ENCODE measurements at places on chromosomes 3 and 15. TPM values are rescaled to one million over a fixed set of nuclear protein-coding genes. Genes with fewer than 3 reads are reported as not detected.

- no peak for DNase-seq
Measured at GRCh38 chr3:111968319-111969054, 10.3 kb upstream of the ABHD10 start.

- no peak for DNase-seq
Measured at GRCh38 chr3:10330319-10330718, 9.4 kb upstream of the SEC13 start.

DNA sequence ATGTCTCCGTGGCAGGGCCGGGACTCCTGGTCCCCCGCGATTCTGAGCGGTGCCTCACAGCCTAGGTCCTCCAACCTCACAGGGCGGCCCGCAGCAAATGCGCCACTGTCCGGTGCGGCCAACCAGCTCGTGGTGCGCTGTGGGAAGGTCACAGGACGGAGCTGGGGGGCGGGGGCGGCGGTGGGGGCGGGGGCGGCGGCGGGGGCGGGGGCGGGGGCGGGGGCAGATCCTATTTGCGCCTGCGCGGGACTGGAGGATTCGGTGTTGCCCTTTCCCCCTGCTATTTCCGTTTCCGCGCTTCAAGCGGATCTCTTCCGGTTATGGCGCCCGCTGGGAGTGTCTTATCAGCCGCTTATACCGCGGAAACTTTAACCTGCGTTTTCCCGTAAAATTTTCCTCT is 106.7 kb upstream of the SNRPN start:
- no peak for DNase-seq

DNA sequence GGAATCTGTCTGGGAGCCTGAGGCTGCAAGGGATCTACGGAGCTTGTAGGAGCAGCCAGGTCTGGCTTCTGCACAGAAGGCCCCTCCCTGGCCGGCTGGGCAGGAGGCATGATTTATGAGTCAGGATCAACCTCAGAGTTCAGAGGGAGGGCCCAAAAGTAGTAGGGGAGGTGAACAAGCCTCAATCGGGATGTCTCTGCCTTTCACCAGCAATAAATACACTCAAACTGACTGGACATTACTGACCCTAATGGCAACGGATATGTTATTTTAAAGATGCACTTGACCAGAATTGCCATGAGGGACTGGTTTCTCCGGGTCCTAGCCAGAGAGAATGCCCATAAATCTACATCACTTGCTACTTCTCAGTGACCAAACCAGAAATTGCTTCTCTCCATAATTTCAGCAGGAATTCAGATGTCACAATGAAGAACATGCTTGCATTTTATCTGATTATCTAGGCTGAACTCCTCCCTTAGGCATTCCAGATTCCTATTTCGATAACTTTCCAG is 109.6 kb upstream of the LMOD3 start:
- peak; percentile 75 for DNase-seq

DNA sequence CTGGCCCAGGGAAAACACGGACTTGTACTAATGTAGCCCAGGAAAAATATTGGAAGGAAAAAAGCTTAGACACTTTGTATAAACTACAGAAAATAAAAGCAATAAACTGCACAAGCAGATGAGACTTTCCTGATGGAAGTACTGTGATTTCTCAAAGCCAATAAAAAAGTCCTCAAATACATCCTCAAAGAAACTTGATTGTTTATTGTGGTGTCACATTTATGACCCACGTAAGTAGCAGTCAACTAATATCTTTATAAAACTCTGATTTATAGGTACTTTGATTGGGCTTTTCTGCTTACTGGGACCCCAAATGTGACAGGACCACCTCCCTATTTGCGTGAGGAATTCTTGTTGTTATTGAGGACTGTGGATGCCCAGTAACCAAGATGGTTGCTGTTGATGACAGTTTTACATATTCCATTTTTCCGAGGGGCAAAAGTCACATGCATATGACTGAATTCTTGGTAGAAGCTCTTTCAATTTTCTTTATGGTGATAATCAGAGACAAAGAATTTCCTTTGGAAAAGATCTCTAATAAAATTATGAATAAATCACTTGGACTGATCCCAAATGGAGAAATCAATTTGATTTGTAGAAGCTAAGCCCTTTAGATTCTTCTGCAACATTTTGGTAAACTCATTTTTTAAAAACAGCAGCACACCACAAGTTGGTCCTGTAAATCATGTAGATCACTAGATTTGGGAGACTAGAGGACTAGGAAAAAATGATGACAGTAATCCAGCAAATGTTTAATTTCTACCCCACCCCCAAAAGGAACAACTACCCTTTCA is 159.0 kb upstream of the TSC22D2 start:
- DNase-seq, result no peak

DNA sequence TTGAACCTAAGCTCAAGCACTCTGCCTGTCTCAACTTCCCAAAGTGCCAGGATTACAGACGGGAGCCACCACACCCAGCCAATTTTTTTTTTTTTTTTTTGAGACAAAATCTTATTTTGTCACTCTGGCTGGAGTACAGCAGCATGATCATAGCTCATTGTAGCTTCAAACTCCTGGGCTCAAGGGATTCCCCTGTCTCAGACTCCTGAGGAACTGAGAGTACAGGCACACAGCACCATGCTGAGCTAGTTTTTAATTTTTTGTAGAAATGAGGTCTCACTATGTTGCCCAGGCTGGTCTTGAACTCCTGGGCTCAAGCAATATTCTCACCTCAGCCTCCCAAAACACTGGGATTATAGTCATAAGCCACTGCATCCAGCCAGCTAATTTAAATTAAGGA is 36.8 kb upstream of the SUCLG2 start:
- DNase-seq, result no peak

Gene P3H2
- total RNA-seq, result 7.1 TPM

Measured in Calu3 (cell line).